ENCODE measurements at places on chromosomes 4 and X.

GRCh38 chrX:148815218-148815961 lies 315.0 kb downstream of the AFF2 start:
- no peak for DNase-seq

DNA sequence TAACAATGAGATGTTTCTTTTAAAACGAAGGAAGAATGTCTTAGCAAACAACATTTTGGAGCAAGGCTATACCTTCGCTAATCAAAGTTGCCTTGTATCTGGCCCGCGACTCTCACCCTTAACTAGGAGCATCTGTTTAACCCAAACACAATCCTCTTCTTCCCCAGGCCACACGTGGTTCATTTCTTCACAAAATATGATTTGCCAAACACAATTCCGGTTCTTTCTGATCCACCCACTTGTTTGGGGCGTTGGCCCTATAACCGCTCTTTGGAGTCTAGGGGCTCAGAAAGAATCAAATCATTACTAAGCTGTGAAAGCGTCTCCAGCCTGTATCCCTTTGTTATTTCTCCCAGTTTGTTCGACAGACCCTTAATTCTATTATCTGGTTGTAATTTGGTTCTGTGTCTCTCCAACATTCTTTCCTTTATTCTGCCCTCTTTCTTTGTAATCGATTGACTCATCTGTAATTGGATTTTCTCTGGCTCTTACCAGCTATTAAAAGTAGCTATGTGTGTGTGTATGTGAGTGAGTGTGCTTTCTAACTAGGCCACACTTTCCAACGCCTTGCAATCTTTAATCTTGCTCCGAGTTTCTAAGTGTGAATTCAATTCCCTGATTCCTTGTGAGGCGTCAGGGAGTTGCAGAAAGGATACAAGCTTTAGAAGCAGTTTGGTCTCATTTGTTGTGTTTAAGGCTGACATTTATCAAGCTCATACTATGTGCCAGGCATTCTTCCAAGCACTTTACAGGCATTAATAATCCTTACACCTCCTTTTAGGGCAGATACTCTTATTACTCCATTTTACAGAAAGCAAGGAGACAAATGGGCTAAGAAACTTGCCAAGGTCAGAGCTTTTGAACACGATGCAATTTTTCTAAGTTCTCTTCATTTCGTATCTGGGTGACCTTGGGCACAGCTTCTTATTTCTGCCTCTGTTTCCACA lies 138.6 kb upstream of the CPEB2 start:
- DNase-seq, result no peak

DNA sequence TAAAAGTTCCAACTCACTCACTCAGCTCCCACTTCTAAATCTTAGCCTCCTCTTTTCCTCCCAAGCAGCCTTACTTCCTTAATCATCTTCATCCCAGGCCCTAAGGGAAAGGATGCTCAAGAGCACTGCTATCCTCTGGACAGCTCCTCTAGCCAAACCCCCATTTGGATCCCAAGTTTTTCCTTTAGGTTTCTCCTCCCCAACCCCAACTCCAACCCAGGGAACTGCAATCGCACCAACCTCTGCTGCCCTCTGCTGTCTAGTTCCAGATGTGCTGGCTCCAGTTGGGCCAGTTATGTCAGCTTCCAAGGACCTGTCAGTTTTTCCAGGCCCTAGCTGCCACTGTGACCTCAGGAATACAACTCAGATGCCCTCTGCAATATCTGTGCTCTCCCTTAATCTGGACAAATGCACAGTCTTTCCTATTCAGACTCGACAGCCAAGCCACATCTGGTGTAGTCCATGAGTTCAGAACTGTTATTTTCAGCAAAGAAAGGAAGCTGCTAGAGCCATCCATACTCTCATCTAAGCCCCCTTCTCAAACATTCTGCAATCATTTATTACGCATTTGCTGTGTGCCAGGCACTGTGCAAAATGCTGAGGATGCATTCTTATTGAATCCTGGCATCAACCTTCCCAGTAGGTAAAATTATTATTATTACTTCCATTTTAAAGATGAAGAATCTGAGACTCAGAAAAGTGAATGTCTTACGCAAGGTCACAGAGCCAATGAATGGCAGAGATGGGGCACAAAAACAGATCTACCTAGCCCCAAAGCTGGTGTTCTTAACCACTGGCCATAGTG lies 12.3 kb upstream of the XPNPEP2 start:
- peak; percentile 68 for DNase-seq

DNA sequence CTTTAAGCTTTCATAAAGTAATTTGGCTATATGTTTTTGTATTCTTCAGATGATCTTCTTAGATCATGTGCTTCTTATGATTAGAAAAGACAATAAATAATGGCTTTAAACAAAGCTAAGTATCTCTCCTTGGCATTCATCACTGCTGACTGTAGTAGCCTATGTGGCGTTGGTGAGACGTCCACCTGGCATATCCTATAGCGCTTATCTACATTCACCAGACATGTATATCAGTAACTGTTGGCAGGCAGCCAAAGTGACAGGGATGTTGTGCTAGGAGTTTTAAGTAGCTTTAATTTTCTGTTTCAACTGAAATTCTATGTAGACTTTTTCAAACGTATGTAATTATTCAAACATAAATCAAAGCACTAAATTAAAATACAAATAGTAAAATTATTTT lies 276.4 kb downstream of the IL15 start:
- no peak for DNase-seq

DNA sequence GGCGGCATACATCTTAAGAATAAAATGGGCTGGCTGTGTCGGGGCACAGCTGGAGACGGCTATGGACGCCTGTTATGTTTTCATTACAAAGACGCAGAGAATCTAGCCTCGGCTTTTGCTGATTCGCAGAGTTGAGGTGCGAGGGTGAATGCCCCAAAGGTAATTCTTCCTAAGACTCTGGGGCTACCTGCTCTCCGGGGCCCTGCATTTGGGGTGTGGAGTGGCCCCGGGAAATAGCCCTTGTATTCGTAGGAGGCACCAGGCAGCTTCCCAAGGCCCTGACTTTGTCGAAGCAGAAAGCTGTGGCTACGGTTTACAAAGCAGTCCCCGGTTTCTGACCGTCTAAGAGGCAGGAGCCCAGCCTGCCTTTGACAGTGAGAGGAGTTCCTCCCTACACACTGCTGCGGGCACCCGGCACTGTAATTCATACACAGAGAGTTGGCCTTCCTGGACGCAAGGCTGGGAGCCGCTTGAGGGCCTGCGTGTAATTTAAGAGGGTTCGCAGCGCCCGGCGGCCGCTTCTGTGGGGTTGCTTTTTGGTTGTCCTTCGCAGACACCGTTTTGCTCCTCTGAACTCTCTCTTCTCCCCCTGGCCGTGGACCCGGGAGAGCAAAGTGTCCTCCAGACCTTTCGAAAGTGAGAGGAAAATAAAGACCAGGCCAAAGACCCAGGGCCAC lies 1.9 kb downstream of the SHOX start:
- DNase-seq, result peak; percentile 64
